Activated CD8-positive, alpha-beta memory T cell treated with anti-CD3 and anti-CD28 coated beads, Interleukin-2, amount 50 U/mL, for 4 hours (primary cell): ENCODE measurements at places on chromosomes 6 and 20.

- DNase-seq: no peak
These were observed at the start of gene NNAT for GRCh38 chr20:37521061-37521771. Gene NNAT, plus strand, starts transcription at chr20:37521250. Its CDS starts 82 bp downstream, at chr20:37521332.

- DNase-seq: no peak
These were observed 349.2 kb downstream of the MAFB start for GRCh38 chr20:40339661-40340449.

- DNase-seq: no peak
These were observed 18.1 kb upstream of the ZSCAN9 start for GRCh38 chr6:28206928-28207509.

- DNase-seq: no peak
These were observed 10.1 kb downstream of the MAP3K5 start for GRCh38 chr6:136782021-136782770.

GRCh38 chr6:26284537-26285142 is 80.4 kb upstream of the BTN3A2 start:
- peak; percentile 57 for DNase-seq
